ENCODE measurements at places on chromosomes 13 and 19. TPM values are rescaled to one million over a fixed set of nuclear protein-coding genes. Genes with fewer than 3 reads are reported as not detected.

DNA sequence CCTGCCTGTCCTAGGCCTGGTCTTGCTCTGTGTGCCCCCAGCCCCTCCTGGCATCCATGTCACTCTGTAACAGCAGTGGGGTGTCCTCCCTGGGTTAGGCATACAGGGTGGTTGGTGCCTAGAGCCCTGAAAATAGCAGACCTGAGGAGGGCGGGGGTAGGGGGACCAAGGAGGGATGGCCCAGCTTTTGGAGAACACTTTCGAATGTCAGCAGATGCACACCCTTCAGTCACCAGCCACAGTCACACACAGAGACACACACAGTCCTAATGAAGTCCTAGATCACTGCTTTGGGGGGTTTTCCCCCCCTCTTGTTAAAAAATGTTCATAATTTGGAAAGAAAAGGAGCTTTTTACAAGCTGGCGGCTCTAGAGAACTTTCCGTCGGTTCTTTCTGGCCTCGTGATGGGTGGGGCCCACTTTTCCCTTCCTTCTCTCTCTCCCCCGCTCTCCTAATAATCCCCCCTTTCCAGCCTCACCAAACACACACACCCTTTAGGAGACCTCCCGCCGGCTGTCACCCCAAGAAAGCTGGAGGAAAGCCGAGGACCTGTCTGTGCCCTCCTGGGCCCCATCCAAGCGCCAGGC, 47.9 kb downstream of the LYL1 start:
- DNase-seq: no peak

DNA sequence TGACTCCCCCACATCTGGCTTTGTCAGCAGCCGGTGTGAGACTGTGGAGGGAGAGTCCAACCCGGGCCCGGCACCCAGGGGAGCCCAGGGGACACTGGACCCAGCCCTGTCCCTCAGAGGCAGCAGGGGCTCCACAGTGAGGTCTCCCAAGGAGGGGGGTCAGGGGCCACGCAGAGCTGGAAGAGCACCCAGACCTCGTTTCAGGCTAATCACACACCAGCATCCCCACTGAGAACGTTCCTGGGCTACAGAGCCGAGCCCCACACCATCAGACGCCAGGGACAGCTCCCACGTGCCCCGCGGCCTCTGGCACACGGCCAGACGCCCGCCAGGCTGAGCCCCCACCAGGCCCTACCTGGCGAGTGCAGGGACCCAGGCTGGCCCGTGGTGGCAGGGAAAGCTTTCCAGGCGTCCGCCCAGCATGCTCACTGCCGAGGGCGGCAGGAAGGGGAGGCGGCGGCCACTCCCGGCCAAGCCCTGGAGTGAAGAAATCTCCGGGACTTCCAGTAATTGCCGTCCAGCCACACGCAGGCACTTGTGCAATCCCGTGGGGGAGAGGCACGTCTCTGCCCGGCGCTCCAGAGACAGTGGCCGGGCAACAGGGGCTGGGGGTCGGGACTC, 19.2 kb downstream of the SBNO2 start:
- peak; percentile 67 for DNase-seq

DNA sequence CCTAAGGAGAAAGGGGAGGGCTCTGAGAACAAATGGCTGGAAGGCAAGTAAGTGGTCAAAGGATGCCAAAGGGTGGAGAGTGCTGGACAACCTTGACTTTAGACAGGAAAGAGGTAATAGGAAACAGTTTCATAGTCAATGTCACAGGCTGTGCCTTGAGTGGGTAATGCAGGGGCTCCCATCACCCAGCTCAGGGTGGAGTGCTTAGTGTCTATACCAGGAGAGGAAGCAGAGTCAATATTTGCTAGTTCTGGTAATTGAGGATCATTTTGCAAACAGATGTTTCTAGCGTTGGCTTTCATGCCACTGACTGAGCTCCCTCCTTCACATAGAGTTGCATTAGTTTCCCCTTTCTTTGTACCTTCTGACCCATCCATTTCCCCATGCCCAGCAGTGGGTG, 64.6 kb upstream of the KL start:
- no peak for DNase-seq

Gene POU4F1
- total RNA-seq: 2.2 TPM

DNA sequence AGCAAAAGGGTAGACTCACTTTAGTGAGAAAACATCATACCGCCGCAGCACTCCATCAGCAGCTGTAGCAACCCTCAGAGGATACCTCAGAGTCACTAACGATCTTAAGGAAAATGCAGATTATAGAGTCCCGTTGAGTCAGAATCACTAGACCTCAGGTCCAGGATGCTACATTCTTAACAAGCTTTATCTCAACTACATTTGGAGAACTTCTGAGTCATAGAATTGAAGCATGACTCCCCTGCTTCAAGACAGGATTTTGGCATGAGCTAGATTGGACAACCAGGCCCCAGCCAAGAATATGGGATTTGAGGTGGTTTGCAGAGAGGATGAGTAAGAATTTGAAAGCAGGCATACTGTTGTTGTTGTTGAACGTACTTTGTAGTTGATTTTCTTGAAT, 118.9 kb upstream of the UBL3 start:
- DNase-seq: no peak

- DNase-seq: no peak
Measured at GRCh38 chr19:43984687-43985000, 656 bp downstream of the ZNF155 start.

- no peak for DNase-seq
Measured at GRCh38 chr13:99027260-99027659, 49.4 kb upstream of the DOCK9 start.

- DNase-seq: no peak
Measured at GRCh38 chr13:83007226-83007625, 875.0 kb downstream of the SLITRK1 start.

DNA sequence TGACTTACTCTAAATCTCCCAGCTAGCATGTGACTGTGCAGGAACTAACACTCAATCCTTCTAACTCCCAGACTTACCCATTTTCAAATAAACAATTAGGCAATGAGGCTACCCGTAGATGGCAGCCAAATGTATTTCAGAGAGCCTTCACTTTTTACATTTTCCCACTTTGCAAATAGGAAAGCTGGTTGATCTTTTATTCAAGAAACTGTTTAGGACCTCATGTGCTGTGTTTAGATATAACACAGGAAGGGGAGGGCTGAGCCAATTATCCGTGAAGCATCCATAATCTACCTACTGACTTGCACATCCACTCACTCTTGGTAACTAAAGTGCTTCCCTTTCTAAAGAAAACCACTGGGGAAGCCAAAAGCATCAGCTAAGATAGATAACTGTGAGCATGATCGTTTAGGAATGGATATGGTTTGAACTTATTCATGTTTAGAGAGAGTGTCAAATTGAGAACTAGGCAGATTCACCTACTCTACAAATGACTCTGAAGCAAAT, 33.4 kb downstream of the MBNL2 start:
- no peak for DNase-seq

Gene C19orf33
- 64.5 TPM for total RNA-seq

DNA sequence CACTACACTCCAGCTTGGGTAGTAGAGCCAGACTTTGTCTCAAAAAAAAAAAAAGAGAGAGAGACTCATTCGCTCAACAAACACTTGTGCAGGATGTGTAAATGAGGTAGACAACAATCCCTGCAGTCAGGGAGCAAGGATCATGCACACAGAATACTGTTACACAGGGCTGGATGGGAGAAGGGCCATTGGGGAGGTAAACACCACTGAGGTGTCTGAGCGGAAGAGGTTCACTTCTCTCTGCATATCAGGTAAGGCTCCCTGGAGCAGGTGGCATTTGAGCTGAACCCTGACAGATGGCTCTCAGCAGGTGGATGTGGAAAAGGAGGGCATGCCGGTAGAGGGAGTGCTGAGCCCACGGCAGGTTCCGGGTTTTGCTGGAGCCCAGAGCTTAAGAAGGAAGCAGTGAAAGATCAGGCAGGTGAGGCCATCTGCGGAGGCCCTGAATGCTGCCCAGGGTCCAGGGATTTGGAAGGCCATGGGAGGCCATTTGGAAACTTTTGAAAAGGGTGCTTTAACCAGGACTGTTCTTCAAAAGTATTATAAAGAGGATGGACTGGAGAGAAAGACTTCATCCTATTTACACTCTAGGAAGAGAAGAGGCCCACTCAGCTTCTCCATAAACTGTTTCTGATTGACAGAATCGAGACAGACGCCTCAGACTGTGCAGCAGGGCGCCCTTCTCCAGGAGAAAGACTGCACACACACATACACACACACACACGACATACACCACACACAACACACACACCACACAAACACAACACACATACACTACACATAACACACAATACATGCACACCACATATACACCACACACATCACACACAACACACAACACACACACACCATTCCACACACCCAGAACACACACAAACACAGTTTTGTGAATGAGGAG, 199.4 kb downstream of the USP12 start:
- no peak for DNase-seq

DNA sequence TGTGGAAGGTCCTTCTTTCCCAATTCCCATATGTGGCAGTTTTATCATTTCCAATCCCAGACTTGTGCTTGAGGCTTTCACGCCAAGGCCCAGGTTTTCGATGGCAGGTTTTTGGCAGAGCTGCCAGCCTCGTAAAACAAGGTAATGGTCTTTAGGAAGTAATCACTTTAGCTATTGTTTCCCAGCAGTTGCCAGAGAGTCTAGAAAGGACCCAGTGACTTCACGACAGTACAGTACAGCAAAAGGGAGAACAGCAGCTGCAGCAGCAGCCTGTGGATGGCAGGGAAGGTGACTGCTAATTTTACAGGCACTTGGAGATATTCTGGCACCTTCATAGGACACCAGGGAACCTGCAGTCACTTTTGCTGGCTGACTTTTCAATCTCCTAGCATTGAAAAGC, 291.6 kb upstream of the MAB21L1 start:
- DNase-seq: no peak

DNA sequence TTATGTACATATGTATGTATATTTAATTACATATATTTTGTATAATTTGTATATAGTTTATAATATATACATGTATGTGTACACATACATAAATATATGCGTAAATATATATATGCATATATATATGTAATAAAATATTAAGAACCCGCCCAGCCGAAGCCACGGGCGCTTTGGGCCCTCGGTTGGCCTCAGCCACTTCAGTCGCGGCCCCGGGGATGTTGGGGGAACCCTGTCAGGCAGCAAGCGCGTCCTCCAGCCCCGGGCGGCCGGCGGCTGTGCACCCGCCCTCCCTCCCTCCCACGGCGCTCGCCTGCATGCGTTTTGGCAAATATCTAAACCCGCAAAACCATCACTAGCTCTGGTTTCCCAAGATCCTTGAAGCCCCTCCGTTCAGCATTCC, 7.9 kb upstream of the ZNF606 start:
- DNase-seq: no peak

DNA sequence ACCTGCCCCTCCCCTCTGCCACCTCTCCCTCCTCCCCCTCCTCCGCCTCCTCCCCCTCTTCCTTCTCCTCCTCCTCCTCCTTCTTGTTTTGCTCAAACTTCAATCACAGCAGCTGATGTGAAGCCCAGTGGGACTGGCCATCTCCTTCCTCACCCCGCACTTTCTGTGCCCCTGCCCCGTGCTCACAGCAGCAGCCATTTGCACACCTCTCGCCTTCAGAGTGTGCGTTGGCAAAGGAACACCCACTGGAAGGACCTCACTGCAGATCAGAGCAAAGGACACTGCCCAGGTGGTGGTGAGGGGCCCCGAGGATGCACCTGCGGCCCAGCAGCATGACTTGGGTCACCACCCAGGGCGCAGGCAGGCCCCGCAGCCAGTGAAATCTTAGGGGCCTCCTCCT, 98.8 kb downstream of the SOX1 start:
- DNase-seq: no peak

DNA sequence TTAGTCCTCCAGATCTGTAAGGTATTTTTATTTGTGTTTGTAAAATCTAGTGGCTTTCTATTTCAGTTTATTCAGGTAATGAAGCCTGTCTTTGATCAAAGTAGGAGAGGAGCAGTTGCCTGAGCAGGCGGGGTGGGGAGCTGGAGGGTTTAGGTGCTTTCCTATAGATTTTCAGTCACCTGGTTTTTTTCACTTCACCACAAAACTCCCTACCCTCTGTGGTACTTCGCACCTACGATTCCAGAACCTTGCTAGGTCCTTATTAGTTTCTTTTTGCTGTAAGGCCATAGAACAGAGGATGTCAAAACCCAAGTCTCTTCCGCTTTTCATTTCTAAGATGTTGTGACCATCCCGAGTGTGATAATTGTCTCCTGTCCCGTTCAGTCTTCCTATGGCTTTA, 26.6 kb downstream of the SLAIN1 start:
- DNase-seq: no peak

Data from NCI-H460 (cell line).